ENCODE measurements at places on chromosomes 3 and 15.

DNA sequence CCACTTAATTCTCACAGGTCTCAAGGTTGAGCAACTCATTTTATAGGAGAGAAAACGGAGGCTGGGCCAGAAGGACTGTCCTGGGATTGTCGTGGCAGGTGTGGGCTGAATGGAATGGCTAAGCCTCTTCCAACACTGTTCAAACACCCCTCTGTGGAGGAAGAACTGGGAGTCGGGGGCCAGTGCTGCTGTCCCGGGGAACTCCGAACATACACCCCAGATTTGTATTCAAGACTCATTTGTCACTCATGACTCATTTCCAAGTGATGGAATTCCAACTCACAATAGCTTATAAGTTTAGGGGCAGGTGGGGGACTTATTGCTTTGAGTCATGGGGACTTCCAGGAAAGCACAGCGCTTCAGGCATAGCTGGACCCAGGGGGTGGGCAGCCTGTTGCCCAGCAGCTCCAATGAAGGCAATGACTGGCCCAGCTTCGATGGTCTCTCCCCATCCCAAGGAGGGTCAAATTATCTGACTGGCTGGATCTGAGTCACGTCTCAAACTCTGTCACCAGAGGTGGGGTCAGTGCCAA is 72.5 kb downstream of the TM2D3 start:
- DNase-seq, result no peak

- DNase-seq, result no peak
Observed at GRCh38 chr15:86506401-86506800, 426.7 kb downstream of the AGBL1 start.

GRCh38 chr3:123100193-123100776 is 33.5 kb downstream of the PDIA5 start:
- DNase-seq, result no peak

- no peak for DNase-seq
Observed at GRCh38 chr3:5784690-5785089, 597.2 kb downstream of the EDEM1 start.

GRCh38 chr3:119211193-119211592 is 29.5 kb downstream of the B4GALT4 start:
- no peak for DNase-seq

GRCh38 chr15:86912661-86913060 is 833.0 kb downstream of the AGBL1 start:
- no peak for DNase-seq

GRCh38 chr3:165196577-165197480 is 645 bp upstream of the SLITRK3 start:
- no peak for DNase-seq

- DNase-seq, result no peak
Observed at GRCh38 chr3:64048631-64049061, 25.4 kb upstream of the PSMD6 start.

- no peak for DNase-seq
Observed at GRCh38 chr3:170523248-170523647, 62.6 kb downstream of the SLC7A14 start.

- DNase-seq, result no peak
Observed at GRCh38 chr15:41286665-41287333, 45.6 kb downstream of the OIP5 start.

- DNase-seq, result no peak
Observed at GRCh38 chr15:52730173-52730572, 51.0 kb upstream of the ATOSA start.

GRCh38 chr3:53329897-53330296 is 17.4 kb downstream of the DCP1A start:
- DNase-seq, result no peak

- no peak for DNase-seq
Observed at GRCh38 chr15:86121568-86122225, 42.0 kb downstream of the AGBL1 start.

- DNase-seq, result peak; percentile 64
Observed at GRCh38 chr3:12556690-12557472, at the start of gene MKRN2. MKRN2 (plus strand) TSS chr3:12557087; CDS start chr3:12557151, 64 bp downstream.

DNA sequence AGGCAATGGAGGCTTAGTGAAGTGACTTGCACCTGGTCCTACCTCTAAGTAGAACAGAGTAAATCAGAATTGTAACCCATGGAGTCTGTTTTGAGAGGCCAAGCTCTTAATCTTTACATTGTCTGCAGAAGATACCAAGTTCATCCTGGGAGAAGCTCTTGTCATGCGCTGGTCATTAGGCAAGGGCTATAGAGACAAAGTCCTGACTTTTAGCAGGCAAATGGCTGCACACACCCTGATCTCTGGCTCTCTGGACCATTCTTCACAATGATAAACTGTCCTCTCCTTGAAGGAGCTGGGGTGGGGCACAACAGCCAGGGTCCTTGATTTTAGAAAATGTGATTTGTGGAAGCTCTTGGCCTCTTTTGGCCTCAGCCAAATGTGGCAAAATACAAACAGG is 65.4 kb downstream of the MCTP2 start:
- no peak for DNase-seq

DNA sequence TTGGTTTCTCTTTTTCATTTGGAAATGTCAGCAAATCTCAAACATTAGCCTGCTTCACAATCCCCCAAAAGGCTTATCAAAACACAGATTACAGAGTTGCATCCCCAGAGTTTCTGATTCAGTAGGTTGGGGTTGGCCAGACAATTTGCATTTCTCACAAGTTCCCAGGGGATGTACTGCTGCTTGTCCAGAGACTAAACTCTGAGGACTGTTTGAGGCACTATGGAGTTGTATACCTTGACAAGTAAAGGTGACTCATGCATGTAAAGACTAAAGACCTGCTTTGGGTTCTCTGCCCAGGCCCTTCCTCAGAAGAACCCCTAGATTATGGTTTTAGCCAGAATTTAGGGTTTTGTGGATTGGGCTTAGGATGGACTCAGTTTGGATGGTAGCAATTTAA is 151.1 kb upstream of the ARHGEF26 start:
- DNase-seq, result no peak

- peak; percentile 62 for DNase-seq
Observed at GRCh38 chr3:46812237-46812791, 50.9 kb downstream of the MYL3 start.

DNA sequence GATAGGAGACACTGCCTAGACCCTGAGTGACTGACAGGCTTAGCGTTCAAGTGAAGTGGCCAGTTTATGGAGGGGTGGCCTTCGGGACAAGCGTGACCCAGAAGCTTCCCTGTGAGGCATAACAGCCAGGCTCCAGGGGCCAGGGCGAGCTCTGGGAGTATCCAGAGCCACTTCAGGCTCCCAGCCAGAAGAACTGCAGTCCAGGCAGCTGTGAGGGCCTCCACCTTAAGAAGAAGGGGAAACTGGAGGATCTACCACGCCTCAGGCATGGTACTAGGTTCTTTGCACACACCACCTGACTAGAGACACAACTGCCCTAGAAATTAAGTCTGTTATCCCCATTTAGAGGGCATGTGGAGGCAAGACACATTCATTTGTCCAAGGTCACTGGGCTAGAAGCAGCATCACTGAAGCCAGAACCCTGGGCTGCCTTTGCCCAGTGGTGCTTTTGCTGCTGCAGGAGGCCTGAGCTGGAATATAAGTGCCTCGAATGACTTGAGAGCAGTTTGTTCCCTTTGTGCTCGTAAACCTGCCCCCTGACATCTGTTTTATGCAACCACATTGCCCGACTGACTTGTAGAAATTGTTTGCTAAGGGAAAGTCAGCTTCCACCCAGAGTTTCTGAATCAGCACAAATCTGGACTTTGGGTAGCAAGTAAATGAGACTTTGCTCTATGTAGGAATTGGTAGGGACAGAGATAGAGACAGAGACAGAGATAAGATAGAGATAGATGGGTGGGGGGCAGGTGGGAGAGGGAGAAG is 23.3 kb downstream of the RASGRF1 start:
- DNase-seq, result no peak
